ENCODE measurements at places on chromosomes 1 and 21.

GRCh38 chr1:222394224-222394623 is 153.7 kb downstream of the HHIPL2 start:
- no peak for DNase-seq

DNA sequence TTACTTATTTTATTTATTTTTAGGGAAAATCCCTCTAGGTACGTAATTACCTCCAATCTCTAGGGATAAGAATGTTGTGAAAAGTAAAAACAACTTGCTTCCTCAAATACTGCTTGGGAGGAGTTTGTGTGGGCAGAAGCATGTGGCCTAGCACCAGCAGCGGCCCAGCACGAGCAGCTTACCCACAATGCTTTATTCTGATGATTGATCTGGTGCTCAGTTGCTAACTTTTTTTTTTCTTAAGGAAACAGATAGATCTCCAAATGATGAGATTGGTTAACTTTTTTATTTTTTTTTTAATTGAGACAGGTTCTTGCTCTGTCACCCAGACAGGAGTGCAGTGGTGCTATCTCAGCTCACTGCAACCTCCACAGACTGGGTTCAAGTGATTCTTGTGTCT is 4.2 kb downstream of the CLIC6 start:
- DNase-seq, result no peak

DNA sequence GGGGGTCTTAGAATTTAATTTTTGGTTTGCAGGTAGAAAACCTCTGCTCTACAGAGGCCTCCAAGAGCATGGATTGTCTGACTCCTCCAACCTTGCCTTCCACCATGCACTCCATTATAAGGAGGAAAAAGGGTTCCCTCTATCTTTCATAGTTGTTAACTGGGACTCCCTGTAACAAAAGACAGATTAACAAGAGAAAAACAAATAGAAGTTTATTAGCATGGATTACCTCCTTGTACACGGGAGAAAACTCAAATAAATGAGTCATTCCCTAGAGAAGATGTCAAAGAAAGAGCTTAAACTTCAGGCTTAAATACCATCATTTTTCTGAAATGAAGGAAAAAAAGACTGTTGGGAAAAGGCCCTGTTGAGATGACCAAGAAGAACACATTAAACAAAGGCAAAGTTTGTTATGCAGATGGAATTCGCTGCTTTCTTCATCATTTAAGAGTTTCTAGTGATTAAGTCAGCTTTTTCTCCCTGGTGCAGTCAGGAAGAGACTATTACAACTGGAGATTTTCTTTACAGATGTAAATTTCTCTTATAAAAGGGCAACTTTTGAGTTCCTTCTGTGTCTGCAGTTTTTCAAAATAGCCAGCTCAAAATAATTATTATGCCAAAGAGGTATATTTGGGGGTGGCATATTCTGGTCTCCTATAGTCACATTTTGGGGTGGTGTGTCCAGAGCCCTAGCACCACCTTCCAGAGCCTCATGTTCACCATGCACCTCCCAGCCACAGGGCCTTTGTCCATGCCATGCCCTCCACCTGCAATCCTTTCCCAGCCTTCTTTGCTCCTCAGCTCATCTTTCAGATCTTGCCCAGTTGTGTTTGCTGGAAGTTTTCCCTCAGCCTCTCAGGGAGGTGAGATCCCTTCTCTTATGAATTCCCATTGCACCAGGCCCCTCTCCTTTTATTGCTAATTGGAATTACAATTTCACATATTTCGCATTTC is 63.1 kb upstream of the KLHDC7A start:
- no peak for DNase-seq

DNA sequence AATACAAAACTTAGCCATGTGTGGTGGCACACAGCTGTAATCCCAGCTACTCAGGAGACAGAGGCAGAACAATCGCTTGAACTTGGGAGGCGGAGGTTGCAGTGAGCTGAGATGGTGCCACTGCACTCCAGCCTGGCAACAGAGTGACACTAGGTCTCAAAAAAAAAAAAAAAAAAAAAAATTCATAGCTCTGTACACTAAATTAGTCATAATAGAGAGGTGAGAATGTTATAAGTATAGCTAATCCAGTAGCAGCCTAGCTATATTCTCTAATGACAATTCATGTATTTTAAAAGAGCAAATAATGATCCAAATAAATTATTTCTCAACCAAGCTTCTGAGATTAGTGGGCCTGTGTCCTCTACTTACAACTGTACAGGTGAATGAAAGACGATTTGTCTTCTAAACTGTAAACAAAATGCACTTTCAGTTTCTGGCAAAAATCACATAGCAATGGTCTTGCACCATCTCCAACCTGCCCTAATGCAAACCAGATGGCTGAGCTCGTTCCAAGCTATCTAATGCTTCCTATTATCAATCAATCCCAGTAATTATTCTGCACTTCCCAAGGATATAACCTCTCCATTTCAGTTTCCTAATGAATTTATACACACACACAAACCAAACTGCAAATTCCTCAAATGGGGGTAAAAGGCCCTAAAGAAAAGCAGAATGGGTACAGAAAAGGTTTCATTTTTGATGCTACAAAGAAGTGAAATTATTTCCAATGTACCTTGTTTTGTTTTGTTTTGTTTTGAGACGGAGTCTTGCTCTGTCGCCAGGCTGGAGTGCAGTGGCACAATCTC is 56.5 kb downstream of the GATAD2B start:
- DNase-seq, result no peak

DNA sequence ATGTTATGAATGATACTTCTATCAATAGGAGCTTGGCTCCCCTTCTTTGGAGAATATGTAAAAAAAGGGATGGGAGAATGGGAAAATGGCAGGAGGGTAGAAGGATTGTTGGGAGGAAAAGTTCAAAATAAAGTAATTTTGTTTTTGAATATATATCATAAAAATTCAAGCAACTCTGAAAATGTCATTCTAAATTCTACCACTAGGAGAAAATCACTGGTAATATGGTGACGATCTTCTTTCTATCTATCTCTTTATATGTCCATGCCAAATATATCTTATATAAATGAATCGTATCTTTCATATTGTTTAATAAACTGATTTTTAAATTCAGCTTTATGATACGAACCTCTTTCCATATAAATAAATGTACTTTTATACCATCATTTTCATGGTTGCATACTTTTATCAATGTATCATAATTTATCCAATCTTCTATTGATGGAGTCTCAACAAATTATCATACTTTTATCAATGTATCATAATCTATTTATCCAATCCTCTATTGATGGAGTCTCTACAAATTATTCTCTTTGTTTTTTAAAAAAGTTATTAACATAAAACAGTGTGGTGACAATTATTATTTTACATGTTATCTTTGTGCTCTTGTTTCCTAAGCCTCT is 73.7 kb upstream of the MARK1 start:
- DNase-seq, result no peak

DNA sequence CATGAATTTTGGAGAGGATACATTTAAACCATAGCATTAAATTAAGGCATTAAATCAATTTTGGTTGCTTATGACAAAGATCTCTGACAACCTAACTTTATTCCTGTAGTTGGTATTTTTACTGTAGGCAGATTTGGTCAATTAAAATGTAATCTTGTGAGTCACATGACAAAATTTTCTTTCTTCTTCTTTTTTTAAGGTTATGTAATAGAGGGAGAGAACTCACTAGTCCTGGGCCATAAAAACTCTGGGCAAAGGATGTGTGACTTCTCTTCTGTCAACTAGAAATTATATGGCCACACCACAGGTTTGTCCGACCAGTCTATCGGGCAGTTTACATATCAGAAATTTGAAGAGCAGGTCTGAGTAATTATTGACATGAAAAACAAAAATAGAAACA is 181.4 kb downstream of the RYR2 start:
- DNase-seq, result no peak

- no peak for DNase-seq
Observed at GRCh38 chr1:150963321-150964163, 11.1 kb downstream of the CERS2 start.

- DNase-seq, result no peak
Observed at GRCh38 chr1:191709215-191709614, 449.0 kb upstream of the RGS18 start.

GRCh38 chr1:153561466-153561985 is 4.1 kb downstream of the S100A2 start:
- DNase-seq, result no peak

DNA sequence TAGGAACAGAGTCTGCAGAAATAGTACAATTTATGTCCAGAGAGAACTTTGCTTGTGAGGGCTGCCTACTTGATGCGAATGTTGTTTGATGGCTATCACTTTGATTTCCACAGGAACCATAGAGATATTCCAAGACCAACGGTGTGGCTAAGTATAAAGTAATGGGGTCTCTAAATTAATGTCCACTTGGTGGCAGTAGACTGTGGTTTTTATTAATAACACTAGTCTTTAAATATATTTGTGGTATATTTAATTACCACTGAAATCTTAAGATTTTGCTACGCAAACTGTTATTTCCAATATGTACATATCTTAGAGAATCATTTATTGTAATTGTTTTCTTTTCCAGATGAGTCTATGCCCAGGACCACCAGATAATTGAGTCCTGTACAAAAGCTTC is 647.9 kb downstream of the PLA2G4A start:
- no peak for DNase-seq

- no peak for DNase-seq
Observed at GRCh38 chr1:101732261-101732660, 264.5 kb downstream of the OLFM3 start.

- DNase-seq, result no peak
Observed at GRCh38 chr1:92117526-92117925, 37.4 kb downstream of the BTBD8 start.

- DNase-seq, result no peak
Observed at GRCh38 chr1:229229721-229230139, 41.2 kb upstream of the RAB4A start.

GRCh38 chr1:189693140-189693539 is 784.5 kb downstream of the BRINP3 start:
- DNase-seq, result no peak

- DNase-seq, result no peak
Observed at GRCh38 chr1:240090014-240090413, 1.7 kb upstream of the FMN2 start.

- DNase-seq, result no peak
Observed at GRCh38 chr1:19525607-19526545, 40.5 kb upstream of the CAPZB start.

GRCh38 chr1:205449750-205450443 is 5.9 kb downstream of the BLACAT1 start:
- no peak for DNase-seq

GRCh38 chr21:20419772-20420171 is 578.4 kb upstream of the NCAM2 start:
- no peak for DNase-seq

- DNase-seq, result no peak
Observed at GRCh38 chr1:52855584-52855983, 13.0 kb downstream of the ZYG11A start.

- DNase-seq, result no peak
Observed at GRCh38 chr1:25256578-25256965, 9.3 kb upstream of the RSRP1 start.

GRCh38 chr1:210358626-210359025 is 29.9 kb downstream of the HHAT start:
- no peak for DNase-seq

- no peak for DNase-seq
Observed at GRCh38 chr1:162265983-162266382, 110.7 kb downstream of the SPATA46 start.

- no peak for DNase-seq
Observed at GRCh38 chr1:201361652-201362504, 15.6 kb downstream of the TNNT2 start.

GRCh38 chr1:95382000-95382786 is 148.2 kb downstream of the RWDD3 start:
- no peak for DNase-seq

DNA sequence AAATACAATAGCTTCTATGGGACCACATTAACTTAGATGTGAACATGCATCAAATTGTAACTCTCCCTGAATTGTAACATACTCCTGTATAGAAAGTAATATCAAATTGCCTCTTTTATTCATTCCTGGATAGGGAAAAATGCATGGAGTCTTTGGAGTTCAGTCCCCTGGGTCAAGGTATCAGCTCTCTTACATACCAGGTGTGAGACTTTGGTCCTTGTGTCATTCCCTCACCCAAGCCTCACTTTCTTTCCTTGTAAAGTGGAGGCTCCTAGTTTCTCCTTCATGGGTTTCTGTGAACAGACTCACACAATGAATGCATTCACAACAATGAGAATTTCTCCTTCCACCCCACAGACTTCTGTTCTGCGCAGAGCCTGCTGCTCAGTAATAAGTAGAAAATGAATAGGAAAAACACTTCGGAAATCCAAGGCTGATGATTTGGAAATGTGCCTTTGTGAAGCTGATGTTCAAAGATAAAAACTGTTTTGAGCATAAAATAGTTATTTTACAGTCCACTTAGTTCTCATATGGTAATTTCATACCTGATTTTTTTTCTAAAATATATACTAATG is 185.3 kb downstream of the AK5 start:
- no peak for DNase-seq

- no peak for DNase-seq
Observed at GRCh38 chr1:41152622-41153044, 89.5 kb downstream of the SCMH1 start.

GRCh38 chr1:32042330-32042729 is 28.7 kb downstream of the KHDRBS1 start:
- DNase-seq, result no peak

GRCh38 chr1:18241891-18242290 is 134.3 kb downstream of the IGSF21 start:
- no peak for DNase-seq

DNA sequence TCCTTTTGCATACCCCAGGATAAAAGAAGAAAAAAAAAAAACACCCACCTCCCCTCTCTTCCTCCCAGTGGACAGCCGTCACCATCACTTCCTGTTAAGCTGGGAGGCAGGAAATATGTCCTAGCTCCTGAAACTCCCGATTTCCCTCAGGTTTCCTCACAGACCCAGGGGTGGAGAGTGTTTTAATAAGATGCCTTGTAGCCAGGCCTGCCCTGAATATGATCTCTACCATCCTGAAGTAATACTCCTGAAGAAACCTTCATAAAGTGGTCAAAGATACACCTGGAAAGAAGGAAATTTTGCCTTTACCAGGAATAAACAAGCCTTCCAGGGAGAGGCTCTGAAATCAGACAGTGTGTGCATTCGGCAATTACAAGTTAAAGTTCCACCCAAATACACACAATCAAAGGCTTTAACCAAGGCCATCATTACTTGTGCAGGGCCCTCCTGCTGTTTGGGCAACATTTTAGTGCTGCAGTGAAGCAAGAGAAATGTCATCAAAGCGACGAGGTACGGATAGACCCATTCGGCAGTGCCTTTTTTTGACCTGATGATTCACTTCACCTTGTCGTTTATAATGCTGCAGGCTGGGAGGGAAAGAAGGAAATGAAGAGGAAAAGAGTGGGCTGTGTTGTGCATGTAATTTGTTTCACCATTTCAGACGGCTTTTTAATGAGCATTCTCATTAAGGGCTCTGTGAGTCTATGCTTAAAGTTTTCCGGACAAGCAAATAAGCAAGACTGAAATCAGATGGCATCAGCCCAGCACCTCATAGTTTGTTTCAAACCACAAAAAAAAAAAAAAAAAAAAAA is 41.0 kb upstream of the RASAL2 start:
- DNase-seq, result no peak

Measured in CMK (cell line).